ENCODE measurements at places on chromosomes 7 and 10. TPM values are rescaled to one million over a fixed set of nuclear protein-coding genes. Genes with fewer than 3 reads are reported as not detected.

The PTPRE gene
- polyA plus RNA-seq: 15.5 TPM

The CYP2C18 gene
- polyA plus RNA-seq: 0.74 TPM

- peak; percentile 63 for DNase-seq
Observed at GRCh38 chr10:76982671-76983070, 654.9 kb downstream of the KCNMA1 start.

- DNase-seq: no peak
Observed at GRCh38 chr7:51080622-51081269, 235.9 kb downstream of the COBL start.

GRCh38 chr10:123081896-123082295, 53.9 kb upstream of the HMX3 start:
- DNase-seq: no peak

Data from lung (tissue), 17 donors.